ENCODE measurements at places on chromosomes 6 and 20. TPM values are rescaled to one million over a fixed set of nuclear protein-coding genes. Genes with fewer than 3 reads are reported as not detected.

Gene CRISP3
- total RNA-seq: not detected

Gene IP6K3
- not detected for total RNA-seq

Gene TAGAP
- total RNA-seq: under 0.01 TPM

Gene JPH2
- total RNA-seq: 0.13 TPM

Gene ZNF311
- 0.13 TPM for total RNA-seq

Gene GGTLC1
- total RNA-seq: not detected

Gene MYL9
- total RNA-seq: 1.8 TPM

Gene SCUBE3
- total RNA-seq: 0.76 TPM

Gene TFAP2D
- not detected for total RNA-seq

DNA sequence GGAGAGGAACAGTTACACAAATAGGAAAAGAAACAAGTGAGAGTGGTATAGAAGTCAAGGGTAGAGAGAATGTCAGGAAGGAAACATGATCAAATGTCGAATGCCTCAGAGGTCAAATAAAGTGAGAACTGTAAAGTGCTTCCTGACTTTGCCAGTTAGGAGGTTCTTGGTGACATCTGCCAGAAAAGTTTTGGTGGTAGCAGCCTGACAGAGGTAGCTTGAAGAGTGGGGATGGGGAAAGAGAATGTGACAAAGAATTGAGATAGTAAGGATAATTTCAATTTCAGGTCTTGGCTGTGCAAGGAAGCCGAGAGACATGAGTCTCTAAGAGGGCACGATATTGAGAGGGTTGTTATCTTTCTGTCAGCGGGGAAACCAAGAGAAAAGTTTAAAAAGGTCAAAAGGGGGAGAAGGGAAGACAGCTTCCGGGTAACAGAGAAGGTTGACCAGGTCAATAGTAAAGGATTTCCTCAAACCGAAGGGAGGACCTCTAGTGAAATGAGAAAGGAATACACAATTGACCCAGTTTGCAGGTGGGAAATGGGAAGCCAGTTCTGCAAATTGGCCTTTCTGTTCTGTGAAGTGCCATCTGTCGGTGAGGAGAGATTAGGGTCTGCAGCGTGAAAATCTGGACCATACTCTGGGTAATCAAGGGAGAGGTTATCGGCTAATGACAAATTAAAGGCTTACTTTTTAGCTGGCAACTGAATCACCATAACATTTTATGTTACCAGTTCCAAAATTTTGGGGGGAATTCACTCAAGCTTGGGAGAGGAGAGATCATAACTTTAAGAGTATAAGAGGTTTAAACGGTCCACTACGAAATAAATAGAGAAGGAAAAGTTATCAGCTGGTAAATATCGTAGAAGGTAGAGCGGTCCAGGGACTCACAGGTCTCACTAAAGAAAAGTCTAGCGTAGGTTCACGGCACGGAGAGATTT is 973 bp upstream of the BRD2 start:
- peak; percentile 69 for DNase-seq

GRCh38 chr6:9332241-9332780 is 897.0 kb upstream of the SLC35B3 start:
- DNase-seq: no peak

DNA sequence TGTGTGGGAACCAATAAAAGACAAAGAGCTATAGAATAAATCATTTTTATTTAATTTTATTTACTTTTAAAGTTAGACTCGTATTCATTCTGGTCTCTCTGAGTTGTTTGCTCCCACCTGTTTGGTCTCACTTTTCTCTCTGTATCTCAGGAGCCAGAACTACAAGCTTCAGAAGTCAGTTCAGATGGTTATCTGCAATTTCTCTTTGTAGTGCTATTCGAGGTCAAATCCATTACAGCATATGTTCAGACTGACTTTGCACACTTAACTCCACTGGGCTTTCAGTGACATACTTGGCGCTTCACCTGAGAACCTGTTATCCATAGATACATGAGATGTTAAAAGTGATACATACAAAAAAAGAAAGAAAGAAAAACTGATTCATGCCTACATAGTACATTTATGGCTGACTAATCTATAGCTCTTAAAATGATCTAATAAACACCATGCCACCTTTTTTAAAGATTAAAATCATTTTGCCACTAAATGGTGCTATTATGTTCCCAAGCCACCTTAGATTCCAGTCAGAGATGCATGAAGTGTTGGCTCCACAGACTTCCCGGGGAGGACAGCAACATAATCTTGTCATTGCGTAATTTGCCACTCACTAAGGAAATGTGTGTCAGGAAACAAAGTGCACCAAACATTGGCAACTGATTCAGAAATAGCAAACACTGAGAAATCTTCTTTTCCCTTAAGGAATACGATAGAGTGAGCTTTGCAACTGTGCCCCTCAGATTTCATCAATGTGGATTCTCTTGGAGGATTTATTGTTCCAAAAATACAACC is 396.7 kb downstream of the HACE1 start:
- no peak for DNase-seq

DNA sequence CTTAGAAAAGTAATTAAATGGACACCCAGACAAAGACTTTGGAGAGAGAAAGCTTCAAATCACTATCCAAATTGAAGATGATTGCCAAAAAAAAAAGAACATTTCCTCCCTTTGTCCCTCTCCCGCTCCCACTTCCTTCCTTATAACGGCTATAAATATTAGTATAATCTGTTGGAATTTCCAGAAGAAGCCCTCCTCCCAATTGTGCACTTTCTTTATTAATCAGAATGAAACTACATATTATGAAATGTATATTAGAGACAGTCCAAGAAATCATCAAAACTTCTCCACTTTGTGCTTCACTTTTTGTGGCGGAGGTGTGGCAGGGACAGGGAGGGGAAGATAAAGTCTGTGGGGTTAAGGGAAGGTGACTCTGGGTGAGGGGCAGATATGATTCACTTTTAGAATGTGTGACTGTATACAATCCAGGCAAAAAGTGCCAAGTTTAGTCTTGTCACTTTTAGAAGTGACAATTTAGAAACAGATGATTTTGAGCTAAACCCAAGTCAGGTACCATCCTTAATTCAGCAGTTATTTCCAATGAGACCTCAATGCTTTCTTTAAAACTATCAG is 195.0 kb upstream of the MARCKS start:
- peak; percentile 33 for DNase-seq

GRCh38 chr6:139175389-139175948 is 40.6 kb downstream of the HECA start:
- no peak for DNase-seq

DNA sequence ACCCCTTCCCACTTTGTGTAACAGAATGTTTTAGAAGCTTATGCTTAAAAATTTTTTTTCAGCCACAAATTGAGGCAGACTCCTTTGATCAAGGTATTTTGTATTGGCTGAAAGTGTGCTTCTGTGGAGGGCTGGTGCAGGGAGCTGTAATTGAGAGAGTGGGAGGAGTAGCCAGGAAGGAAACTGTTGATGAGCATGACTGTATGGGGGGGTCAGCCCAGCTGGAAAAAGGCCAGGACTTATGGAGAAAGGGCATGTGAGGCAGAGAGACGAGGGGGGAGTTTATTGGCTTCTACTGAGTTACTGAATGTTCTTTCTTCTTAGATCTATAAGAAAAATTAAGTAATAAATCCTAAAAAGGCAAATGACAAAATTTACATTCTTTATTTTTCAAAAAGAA is 13.4 kb downstream of the RFPL4B start:
- peak; percentile 69 for DNase-seq

DNA sequence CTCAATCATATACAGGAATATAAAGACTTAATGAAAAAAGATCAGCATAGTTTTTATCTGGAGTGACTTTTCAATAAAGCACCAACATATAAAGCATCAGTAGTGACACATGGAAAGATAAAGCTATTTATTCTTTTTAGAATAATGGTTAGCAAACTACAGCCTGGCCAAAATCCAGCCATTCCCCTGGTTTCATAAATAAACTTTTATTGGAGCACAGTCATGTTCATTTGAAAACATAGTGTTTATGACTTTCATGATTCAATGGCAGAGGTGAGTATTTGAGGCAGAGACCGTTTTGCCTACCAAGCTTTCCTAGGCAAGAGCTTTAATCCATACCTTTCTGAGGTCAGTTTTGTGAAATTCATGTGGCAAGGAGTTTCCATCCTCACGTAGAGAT is 153.5 kb downstream of the RPS12 start:
- DNase-seq: no peak

GRCh38 chr6:78836598-78836997 is 30.8 kb upstream of the IRAK1BP1 start:
- no peak for DNase-seq

DNA sequence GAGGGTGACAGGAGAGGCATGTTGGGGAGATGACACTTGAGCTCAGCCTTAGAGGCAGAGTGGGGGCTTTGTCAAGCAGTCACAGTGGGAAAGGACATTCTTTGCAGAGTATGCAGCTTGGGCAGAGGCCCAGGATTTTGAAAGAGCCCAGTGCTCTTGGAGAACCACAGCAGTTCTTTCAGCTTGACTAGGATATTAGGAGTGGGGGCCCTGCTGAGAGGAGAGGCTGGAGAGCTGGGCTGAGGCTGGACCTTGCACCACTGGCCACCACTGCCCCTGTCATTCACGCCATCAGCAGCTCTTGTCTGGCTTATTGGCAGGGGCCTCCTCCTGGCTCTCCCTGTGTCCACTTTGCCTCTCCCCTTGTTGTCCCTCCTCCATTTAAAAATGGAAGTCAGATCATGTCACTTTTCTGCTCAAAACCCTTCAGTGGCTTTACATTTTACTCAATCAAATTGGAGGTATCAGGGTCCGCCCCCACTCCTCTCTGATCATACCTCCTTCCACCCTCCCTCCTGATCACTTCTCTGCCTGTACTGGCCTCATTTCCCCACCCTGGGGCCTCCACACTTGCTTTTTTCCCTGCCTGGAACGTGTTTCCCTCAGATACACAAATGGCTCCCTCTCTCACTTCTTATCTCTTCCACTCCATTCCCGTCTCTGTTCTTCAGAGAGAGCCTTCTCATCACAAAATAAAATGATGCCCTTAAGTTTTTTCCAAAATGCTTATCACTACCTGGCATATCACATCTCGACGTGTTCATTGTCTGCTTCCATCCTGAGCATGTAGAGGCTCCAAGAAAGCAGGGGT is 10.5 kb downstream of the MANBAL start:
- DNase-seq: no peak

GRCh38 chr20:60677819-60678218 is 574.2 kb upstream of the CDH4 start:
- no peak for DNase-seq

DNA sequence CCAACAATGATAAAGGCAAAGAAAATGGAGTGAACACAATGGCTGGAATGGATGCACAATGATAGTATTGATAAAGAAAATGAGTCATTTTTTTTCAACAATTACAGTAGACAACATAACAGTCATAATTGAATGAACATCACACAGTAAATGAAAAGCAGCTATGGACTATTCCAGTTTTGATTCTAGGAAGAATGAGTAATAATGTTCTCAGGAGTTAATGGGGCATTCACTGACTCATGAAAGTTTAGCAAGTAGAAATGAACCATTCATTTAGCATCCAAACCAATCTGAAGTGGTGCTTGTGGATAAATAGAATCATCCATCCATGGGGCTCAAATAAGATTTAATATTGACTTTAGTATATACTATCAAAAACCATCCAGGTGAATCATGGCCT is 1029.5 kb upstream of the GJE1 start:
- peak; percentile 25 for DNase-seq

Measured in dermis microvascular lymphatic vessel endothelial cell (primary cell).